ENCODE measurements at places on chromosomes 3 and 15.

GRCh38 chr3:49903451-49904424, at the start of gene MST1R:
Gene MST1R (minus strand): TSS chr3:49903873. CDS start chr3:49903609, 264 bp downstream.
- peak; percentile 85 for DNase-seq

DNA sequence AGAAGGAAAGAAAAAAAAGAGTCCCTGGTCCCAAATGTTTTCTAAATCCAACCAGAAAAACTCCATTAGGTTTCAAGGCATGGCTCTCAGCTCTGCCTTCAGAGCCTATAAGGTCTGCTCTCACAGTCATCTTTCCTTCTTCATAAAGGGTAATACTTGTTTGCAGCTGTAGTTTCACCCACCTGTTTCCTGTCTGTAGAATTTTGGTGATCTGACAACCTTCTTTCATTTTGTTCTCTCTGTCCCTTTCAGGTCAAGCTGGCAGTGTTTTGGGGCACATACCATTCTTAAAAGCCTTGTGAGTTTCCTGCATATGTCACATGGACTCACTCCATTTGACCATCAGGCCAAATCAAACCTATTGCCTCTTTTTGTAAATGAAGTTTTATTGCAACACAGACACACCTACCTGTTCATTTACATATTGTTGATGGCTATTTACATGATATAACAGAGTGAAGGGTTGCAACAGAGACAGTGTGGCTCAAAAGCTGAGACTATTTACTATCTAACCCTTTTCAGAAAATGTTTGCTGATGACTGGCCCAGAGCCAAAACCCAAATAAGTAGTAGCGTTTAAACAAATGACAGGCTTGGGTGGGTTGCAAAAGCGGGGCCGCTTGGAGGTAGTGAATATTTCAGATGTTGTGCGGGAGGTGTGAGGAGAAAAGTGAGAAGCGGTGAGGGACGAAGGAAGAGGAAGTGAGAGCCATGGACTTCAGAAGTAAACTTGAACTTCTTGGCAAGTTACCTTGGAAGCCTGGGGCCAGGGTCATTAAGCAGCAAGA, 292.7 kb upstream of the PROK2 start:
- DNase-seq, result no peak

DNA sequence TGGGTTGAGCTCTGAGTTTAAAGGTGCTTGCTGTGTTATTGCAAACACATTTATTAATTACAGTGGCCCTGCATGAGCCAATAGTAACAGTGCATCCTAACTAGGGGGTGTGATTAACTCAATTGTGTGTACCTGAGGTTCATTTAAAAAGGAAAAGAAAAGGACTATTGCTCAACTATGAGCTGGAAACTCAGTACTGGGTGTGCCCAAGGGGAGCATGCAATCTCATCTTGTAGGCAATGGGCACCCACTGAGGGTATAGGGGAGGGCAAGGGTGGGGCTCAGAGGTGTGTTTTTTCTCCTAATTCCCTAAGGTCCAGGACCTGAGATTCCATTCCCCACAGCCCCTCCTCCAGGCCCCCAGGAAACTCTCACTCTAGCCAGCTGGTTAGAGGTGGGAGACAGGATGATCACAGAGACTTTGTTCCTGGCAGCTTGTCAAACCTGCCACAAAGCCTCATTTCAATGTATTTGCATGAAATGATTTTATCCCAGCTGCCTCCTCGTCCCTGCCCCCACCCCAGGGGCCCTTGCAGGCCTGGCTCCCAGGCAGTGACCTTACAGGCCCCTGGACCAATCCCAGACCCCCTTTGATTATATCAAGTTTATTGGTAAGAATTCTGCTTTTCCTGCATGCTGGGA, 220.7 kb downstream of the TBC1D2B start:
- DNase-seq, result no peak

DNA sequence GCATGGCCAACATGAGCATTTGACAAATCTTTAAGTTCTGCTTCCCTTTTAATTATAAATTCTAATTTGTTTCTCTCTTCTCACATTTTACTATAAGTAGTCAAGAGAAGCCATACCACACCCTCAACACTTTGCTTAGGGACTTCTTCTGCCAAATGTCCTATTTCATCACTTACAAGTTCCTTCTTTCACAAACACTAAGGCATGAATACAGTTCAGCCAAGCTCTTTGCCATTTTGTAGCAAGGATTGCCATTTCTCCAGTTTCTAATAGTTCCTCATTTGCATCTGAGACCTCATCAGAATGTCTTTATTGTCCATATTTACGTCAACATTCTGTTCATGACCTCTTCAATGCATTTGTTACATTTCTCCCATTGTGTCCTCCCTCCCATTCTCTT, 29.4 kb downstream of the SLC22A14 start:
- no peak for DNase-seq

DNA sequence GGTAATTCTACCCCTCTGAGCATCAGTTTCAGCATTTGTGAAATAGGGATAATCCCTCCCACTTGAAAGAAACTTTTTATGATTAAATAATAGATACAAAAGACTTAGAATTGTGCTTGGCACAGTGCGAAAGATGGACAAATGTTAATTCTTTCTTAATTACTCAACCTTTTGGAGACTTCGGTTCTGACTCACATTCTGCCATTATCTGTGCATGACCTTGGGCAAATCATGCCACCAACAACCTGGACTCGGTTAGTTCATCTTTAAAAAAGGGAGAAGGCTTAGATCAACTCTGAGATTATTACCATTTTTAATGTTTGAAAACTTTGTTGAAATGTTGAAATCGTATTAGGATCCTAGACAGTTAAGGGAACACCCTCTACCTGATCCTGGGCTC, 40.6 kb upstream of the POLR2M start:
- DNase-seq, result no peak

GRCh38 chr3:60461267-60461666, 790.0 kb downstream of the FHIT start:
- DNase-seq, result no peak

- no peak for DNase-seq
Observed at GRCh38 chr3:150077581-150078247, 107.0 kb upstream of the PFN2 start.

All from CD4-positive, alpha-beta T cell treated with Interleukin-1 beta for 1 hour (primary cell).